NCI-H146 (cell line): ENCODE measurements at places on chromosomes 12 and 14.
A peak's percentile ranks its signal among the peaks of the same experiment; 100 is the strongest.

DNA sequence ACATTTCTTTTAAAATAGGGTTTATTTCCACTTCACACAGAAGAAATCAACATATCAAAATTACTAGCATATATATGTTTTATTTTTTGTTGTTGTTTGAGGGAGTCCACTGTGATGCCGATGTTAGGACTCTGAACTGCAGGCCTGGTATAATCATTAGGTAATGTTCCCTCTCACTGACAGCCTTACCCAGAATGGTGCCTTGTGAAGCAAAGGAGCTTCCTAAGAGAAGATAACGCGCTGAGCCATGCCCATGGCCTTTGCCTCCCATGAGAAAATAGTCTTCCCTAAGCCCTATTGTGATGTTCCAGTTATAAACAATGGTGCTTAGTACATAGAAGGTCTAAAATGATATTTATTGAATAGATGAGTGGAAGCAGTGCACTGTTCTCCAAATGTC lies 12.0 kb downstream of the GNG2 start:
- peak; percentile 34 for DNase-seq

GRCh38 chr12:126874427-126875026 lies 1392.4 kb upstream of the TMEM132C start:
- peak; percentile 31 for DNase-seq

DNA sequence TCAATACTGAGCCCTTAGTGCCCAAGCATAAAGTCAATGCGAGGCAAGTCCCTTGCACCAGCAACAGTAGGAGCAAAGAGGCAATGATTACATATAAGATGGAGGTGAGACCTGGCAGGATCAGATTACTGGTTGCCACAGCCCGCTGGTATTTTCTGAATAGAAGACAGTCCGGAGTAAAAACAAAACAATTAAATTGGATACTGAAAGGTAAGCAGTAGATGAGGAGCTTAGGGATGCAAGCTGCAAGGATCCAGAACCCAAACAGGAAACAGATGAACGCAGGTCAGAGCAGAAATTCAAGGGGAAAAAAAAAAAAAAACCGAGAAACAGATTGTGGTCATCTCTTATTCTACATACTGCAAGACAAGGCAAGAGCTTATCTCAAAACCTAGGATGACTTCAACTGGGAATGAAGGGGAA lies 119.6 kb downstream of the MED13L start:
- peak; percentile 72 for DNase-seq

DNA sequence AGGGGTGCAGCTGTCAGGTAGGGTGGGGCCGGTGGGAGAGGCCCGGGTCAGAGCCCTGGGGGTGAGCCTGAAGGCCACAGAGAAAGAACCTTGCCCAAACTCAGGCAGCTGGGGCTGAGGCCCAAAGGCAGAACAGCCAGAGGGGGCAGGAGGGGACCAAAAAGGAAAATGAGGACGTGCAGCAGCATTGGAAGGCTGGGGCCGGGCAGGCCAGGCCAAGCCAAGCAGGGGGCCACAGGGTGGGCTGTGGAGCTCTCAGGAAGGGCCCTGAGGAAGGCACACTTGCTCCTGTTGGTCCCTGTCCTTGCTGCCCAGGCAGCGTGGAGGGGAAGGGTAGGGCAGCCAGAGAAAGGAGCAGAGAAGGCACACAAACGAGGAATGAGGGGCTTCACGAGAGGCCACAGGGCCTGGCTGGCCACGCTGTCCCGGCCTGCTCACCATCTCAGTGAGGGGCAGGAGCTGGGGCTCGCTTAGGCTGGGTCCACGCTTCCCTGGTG lies 10.5 kb downstream of the MMP14 start:
- DNase-seq = no peak

- DNase-seq = no peak
Observed at GRCh38 chr14:90733139-90733808, 83.0 kb downstream of the TTC7B start.

DNA sequence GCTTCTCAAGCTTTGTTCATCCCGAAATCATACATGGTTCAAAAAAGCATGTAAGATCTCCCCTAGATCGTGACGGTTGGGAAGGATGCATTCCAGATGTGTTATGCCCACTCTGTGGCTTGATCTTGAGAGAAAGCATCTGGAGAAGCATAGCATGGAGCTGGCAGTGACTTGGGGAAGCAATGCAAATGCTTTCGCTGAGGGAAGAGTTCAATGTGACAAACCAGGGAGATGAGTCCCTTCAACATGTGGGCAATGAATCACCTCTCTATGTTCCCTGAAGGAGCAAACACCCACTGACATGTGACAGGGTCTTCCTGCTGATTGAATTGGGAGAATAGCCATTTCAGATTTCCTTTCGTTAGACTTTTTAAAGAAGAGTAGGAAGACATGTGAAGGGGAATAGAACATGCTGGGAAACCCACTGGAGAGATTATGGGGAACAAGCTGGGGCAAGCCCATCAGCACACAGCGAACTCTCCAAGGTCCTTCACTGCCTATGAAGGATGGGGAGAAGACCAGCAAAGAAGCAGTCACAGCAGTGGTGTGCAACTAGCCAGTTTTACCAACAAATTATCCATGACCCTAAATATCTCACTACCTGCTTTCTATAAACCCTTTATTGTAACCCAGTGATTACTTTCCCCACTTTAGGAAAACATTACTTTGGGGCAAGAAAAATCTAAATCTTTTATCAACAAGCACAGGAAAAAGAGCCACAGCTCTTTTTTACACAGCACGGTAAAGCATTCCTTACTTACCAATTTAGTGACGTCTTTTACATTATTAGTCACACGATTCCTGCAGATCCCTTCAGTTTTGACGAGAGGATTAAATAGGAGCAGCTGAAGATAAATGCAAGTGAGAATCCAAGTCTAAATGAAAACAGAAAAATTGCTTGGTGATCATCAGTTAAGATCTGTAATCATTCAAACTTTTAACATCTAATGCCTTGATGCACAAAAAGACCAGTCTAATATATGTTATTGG lies 35.0 kb downstream of the KITLG start:
- DNase-seq = no peak

- DNase-seq = no peak
Observed at GRCh38 chr12:20865873-20866272, 55.4 kb downstream of the SLCO1B3 start.

DNA sequence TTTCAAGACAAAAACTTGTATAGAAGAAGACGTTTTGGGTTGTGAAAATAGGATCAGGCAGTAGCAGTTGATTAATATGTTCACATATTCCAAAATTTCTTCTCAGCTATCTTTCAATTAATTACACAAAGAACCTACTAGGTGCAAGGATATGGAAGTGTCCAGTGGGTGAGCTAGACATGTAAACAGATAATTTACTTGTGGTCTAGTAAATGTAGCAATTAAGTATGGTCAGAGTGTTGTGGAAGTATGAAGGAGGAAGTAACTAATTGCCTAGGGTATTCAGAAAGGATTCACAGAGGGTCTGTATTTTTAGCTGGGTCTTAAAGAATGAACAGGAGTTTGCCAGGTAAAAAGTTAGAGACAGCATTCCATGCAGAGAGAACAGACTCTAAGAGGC lies 5.9 kb downstream of the GOLGA5 start:
- no peak for DNase-seq

- DNase-seq = no peak
Observed at GRCh38 chr14:65170768-65171507, 68.6 kb upstream of the MAX start.

- no peak for DNase-seq
Observed at GRCh38 chr12:4214877-4215228, 58.7 kb upstream of the CCND2 start.

- DNase-seq = no peak
Observed at GRCh38 chr12:88371416-88372183, 208.7 kb downstream of the KITLG start.

GRCh38 chr12:138898-139534 lies 72.4 kb downstream of the IQSEC3 start:
- no peak for DNase-seq

GRCh38 chr12:29160230-29160629 lies 11.2 kb downstream of the FAR2 start:
- no peak for DNase-seq

DNA sequence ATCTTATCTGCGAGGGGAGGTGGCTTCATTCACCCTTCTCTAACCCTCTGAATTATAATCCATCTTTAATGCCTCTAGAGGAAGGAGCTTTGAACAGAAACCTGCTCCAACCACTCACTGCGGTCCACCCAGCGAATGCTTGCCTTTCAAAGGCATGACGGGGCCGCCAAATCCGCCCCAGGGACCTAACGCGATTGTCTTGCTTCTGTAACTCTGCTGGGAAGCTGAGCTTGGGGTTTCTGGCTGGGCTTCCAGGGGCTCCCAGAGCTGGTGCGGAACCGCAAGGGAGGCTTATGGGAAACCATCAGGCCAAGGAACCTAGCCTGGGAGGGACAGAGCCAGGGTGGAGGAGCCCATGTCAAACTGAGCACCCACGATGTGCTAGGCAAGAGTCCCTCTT lies 231.2 kb upstream of the LHX5 start:
- no peak for DNase-seq

DNA sequence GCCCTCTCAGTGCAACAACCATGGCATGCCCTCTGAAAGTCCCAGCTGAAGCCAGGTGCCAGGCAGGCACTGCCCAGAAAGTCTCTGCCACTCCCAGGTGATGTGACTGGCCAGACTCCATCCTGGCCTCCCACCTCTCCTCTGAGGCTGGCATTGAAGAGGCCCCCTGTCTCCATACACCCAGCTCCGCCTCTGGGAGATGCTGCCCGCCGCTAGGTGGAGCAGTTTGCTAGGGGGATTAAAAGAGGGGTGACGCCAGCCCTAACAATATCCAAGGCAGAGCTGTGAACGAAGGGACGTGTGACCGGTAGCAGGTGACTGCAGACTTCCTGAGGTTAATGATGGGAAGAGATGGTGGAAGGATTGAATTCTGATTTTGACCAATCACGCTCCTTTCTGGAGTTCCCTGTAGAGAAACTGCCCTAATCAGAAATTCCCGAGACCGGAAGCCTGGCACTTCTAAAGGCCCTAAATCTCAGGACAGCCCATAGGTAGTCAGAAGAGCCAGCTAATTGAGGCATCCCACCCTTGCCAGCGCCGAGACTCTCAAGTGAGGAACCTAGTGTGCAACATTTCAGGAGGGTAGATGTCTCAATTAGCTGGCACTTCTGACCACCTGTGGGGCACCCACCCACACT lies 8.3 kb upstream of the PLEK2 start:
- DNase-seq = peak; percentile 66

DNA sequence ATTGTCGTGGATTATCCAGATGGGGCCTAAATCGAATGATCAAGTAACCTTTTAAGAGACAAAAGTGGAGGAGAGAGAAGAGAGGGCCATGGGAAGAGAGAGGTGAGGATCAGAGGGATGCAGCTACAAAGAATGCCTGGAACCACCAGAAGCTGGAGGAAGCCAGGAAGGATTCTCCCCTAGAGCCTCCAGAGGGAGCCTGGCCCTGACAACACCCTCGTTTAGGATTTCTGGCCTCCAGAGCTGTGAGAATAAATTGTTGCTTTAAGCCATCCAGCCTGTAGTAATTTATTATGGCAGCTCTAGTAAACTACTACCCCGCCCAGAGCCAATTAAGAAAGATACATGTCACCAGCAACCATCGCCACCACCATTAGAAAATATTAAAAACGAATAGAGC lies 46.2 kb upstream of the GSC start:
- no peak for DNase-seq

DNA sequence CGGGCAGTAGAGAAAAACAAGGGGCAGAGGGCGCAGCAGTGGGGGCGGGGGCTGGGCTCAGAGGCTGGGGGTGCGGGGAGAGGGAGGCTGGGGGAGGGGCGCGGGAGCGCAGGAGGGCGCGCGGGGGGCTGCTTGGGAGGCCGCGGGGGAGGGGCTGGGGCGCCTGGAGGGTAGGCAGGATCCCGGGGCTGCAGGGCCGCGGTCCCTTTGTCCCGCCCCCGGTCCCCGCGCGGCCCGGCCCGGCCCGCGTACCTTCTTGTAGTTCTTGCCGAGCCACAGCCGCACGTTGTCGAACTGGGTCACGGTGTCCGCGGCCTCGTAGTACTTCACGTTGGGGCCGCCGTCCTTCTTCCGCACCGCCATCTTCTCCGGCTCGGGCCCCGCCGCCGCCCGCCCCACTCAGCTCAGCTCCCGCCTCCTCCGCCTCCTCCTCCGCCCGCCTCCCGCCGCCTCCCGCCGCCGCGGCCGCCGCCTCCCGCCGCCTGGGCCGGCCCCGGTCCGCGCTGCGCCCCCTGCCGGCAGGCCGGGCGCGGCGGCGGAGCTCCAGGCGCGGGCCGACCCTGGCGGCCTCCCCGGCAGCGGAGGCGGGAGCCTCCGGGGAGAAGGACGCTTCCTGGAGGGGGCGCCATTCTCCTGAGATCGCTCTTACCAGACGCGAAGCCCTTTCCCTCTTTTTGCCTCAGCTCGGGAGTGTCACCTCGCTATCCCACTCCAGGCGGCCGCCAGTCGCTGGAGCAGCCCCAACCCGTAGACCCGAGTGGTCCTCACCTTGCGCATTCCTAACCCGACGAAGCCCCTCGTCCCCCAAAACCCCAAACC lies at the start of gene SMARCC2:
SMARCC2 (minus strand) TSS at position 385 of the 819 bp plus-strand sequence; CDS start at position 363, 22 bp downstream.
- DNase-seq = peak; percentile 90

DNA sequence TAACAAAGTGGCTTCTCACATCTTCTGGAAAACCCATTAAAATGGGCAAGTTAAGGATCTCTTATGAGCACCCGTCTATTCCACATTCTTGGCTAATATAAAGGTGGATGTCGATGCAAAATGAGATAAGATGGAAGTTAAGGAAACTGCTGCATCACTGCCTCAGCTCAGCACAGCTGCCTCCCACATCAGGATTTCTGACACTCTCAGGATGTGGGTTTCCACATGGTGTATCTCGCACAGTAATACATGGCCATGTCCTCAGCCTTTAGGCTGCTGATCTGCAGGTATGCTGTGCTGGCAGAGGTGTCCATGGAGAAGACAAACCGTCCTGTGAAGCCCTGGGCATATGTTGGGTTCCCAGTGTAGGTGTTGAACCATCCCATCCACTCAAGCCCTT lies 1348.0 kb downstream of the TMEM121 start:
- DNase-seq = no peak

DNA sequence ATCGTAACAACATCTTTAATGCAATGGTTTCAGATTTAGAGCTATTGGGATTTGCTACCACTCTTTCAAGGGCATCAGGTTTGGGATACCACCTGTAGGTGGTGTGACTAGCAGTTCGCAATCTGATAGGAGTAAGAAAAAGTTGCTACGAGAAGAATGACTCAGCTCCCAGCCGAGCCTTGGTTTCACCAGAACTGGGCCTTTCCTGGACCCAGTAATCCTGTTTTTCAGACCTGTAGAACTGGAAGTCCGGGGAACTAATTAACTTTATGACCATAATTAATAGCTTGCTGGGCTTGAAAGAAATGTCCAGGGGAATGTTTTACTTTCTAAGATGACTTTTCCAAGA lies 770 bp downstream of the ABHD4 start:
- DNase-seq = no peak

DNA sequence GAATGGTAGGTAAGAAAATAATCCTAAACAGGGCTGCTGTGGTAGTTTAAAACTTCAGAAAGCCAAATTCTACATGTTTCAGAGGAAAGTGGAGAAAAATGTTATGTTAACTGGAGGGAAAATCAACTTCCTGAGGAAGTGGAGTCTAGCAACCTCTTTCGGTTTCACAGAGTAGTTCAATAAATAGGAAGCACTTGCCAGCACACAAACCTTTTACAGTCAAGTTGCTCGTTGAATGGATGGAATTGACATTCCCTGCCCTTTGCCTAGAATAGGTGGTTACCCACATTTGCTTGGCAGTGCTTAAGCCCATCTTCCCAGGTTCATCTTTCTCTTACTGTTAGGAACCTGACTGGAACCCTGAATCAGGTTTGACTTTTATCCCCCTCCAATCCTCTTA lies 15.9 kb downstream of the ANKRD13A start:
- DNase-seq = no peak
